ENCODE measurements at places on chromosomes 16 and 17. TPM values are rescaled to one million over a fixed set of nuclear protein-coding genes. Genes with fewer than 3 reads are reported as not detected.

DNA sequence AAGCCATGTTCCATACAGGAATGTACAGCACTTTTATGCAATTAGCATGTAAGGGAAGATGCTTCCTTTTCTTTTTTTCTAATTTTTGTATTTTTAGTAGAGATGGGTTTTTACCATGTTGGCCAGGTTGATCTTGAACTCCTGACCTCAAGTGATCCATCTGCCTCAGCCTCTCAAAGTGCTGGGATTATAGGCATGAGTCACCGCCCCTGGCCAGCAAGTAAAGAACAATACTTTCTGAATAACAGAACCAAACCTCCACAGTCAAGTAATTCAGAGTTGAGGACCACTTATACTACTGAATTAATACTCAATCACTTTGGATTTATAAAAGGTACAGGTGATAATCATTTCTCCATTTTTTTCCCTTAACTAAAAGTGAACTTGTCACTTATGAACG, 13.0 kb downstream of the C16orf87 start:
- no peak overlapping the region for H3K27ac ChIP-seq
- no peaks in the 10 kb centered on the region for H3K36me3 ChIP-seq
- H3K4me1 ChIP-seq: no peaks in the 10 kb centered on the region
- H3K27me3 ChIP-seq: no peaks in the 10 kb centered on the region

DNA sequence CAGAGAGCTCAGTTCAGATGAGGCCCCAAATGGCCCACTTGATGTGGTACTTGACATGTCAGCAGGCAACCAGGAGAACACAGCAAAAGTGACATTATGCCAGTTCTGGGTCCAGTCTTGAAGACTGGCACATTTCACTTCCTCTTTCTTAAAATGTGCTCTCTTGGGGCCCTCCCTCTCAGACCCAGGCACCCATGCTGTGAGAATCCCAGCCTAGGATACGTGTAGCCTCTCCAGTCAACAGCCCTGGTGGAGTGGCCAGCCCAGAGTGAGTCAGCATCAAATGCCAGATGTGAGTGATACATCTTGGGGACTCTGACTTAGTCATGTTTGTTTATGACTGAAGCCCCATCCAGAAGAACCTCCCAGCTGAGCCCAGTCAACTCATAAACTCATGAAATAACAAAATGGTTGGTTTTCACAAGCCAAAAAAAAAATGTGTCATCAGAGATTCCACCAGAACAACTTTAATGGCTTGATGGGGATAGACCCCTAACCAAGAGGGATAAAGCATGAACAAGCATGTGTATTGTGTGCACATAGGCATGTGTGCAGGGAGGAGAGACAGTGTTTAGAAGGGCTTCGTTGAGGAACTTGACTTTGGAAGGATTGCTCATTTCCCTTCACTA, 82.5 kb upstream of the TNRC6C start:
- no peaks in the 10 kb centered on the region for H3K27me3 ChIP-seq
- no peaks in the 10 kb centered on the region for H3K36me3 ChIP-seq
- peaks cover 97% of the 10 kb centered on the region for H3K4me1 ChIP-seq
- H3K4me3 ChIP-seq: no peak overlapping the region
- DNase-seq: no peak

- no peak for DNase-seq
- no peak overlapping the region for H3K27ac ChIP-seq
- peaks cover 74% of the 10 kb centered on the region for H3K36me3 ChIP-seq
- no peaks in the 10 kb centered on the region for H3K27me3 ChIP-seq
- H3K4me1 ChIP-seq: no peaks in the 10 kb centered on the region
These were observed 65.2 kb downstream of the ABCC1 start for GRCh38 chr16:16014329-16015224.

DNA sequence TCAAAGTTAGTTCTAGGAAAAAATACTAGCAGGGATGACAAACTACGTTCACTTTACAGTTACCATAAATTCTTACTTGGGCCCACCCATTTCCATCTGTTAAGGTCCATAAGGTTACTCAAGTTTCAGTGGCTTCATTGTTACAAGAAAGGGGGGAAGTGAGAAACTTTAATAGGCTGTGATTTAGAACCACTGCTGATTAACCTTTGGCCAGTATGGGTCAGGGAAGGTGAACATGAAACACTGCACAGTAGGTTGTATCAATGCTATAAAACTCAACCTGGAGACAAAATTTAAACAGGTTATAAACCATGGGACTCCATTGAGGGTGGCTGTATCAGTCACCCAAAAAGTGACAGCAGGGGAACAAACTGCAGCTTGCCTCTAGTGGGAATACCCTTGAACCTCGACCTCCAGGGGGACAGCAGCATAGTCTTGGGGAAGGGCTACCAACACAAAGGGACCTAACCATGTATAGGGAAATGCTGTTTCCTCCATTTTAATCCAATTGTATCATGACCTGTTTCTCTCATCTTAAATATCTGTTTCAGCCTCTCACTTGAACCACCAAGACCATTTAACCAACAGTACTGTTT, 10.4 kb downstream of the PTRH2 start:
- H3K4me3 ChIP-seq: no peak overlapping the region
- peaks cover 6% of the 10 kb centered on the region for H3K4me1 ChIP-seq
- no peak for DNase-seq
- H3K36me3 ChIP-seq: peaks cover 76% of the 10 kb centered on the region

- H3K27me3 ChIP-seq: no peaks in the 10 kb centered on the region
- no peak for DNase-seq
- no peak overlapping the region for H3K27ac ChIP-seq
- H3K4me1 ChIP-seq: peaks cover 37% of the 10 kb centered on the region
These were observed 20.5 kb upstream of the SMPD3 start for GRCh38 chr16:68468842-68469241.

DNA sequence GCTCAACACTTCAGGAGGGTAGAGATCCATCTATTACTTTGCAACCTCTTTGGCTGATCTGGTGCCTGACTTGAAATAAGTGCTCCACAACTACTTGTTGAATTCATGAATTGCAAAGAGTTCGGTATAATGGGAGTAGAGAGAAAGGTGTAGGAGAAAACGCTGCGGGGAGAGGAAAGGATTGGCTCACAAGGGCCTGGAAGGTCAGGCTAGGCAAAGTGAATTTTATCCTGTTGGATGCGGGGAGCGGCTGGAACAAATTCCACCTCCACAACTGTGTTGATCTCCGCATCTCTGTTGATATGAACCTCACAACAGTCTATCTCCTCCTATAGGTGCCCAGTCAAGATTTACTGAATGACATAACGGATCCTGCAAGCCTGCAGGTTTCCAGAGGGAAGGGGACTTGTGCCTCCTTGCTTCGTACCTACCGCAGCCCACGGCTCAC, 684 bp downstream of the SLX4 start:
- peaks cover 3% of the 10 kb centered on the region for H3K36me3 ChIP-seq
- H3K27ac ChIP-seq: peak overlapping the region; percentile 80
- no peaks in the 10 kb centered on the region for H3K27me3 ChIP-seq
- peaks cover 37% of the 10 kb centered on the region for H3K4me1 ChIP-seq

DNA sequence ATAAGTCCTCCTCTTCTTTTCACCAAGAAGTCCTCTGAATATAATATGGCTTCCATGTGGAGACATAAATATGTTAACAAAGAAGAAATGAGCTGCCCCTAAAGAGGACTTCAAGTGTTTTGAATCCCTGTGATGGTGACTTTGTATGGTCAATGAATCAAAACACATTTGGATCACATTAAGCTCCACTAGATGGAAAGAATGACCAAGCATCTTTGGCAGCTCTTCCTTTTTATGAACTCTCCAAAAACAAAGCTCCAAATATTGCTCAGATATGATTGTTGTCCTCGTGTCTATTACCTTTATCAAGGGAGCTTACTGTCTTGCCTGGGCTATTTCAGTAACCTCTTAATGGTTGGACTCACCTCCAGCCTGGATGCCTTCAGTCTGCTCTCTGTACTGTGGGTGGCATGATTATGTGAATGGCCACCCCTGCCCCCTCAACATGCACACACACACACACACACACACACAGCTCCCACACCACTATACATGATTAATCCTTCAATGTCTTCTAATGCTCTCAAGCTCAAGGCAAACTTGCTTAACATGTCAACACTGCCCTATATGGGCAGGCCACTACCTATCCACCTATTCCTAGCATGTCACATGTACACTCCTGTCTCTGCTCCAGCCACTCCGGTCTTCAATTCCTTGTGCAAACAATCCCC, 346.6 kb upstream of the SALL1 start:
- H3K36me3 ChIP-seq: no peaks in the 10 kb centered on the region
- no peak for DNase-seq
- H3K4me3 ChIP-seq: no peak overlapping the region

DNA sequence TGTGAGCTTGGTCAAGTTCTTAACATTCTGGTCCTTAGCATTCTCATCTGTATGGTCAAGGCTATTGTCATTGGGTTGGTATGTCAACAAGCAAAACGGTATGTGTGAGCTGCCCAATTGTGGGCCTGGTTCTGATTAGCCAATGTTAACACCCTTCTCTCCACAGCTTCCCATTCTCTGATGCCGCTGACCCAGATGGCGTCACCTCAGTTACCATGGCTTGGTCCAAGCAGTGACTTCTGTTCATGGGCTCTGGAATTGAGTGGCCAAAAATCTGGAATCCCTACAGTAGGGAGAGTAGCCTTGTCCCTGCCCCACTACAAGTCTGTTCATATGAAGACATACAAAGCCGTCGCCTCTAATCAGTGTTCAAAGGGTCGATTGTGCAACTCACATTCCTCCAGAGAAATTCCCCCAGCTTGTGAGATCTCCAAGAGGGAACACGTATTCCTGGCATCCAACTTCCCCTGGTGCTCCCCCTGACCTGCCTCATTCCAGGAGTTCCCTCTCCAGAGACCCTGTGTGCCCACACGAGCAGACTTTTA, 15.8 kb downstream of the TMEM98 start:
- DNase-seq: no peak
- no peak overlapping the region for H3K27ac ChIP-seq
- H3K36me3 ChIP-seq: no peaks in the 10 kb centered on the region
- peaks cover 2% of the 10 kb centered on the region for H3K27me3 ChIP-seq
- H3K4me1 ChIP-seq: no peaks in the 10 kb centered on the region

The SNX20 gene
- total RNA-seq: 26.6 TPM

DNA sequence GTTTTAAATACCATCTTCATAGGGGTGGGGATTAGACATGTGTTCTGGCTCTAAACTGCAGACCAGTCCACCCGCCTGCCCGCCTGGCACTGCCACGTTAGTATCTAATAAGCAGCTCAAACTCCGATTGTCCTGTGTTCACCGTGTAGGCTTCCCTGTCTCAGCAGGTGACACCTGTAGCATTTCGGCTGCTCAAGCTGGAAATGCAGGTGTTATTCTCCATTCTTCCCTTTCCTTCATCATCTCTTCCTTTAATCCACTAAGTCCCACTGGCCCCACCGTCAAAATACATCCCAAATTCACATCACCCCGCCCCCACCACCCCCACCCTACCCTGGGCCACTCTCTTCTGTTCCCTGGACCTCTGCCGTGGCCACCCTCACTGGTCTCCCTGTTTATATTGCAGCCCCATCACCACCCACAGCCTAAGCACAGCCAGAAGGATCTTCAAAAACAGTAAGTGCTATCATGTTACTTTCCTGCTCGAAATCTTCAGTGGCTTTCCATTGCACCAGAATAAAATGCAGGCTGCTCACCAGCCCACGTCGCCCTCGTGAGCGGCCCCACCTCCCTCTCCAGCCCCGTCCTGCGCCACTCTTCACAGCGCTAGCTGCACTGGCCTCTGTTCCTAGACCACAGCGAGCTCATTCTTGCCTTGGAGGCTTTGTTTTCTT, 65.1 kb downstream of the RTN4RL1 start:
- H3K27me3 ChIP-seq: no peaks in the 10 kb centered on the region
- H3K4me3 ChIP-seq: no peak overlapping the region
- no peaks in the 10 kb centered on the region for H3K36me3 ChIP-seq
- no peak overlapping the region for H3K27ac ChIP-seq
- no peak for DNase-seq

GRCh38 chr17:10600571-10600970, 51.1 kb upstream of the MYH2 start:
- H3K4me1 ChIP-seq: no peaks in the 10 kb centered on the region
- H3K36me3 ChIP-seq: no peaks in the 10 kb centered on the region

- DNase-seq: no peak
- H3K27ac ChIP-seq: no peak overlapping the region
- H3K36me3 ChIP-seq: peaks cover 4% of the 10 kb centered on the region
- peaks cover 10% of the 10 kb centered on the region for H3K4me1 ChIP-seq
These were observed 19.5 kb downstream of the NKD1 start for GRCh38 chr16:50567651-50568050.

DNA sequence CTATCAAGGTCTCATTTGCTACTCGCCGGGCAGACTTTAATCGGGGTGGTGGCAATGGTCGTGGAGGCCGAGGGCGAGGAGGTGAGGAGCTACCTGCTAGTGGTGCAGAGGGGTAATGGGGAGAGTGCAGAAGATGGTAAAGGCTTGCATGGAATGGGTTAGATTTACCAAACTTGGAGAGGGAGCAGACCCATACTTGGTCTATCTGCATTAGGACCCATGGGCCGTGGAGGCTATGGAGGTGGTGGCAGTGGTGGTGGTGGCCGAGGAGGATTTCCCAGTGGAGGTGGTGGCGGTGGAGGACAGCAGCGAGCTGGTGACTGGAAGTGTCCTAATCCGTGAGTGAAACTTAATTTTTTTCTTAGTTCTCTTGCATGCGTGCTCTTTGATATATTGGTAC, 10.1 kb downstream of the FUS start:
- H3K27ac ChIP-seq: no peak overlapping the region
- H3K36me3 ChIP-seq: peaks cover 100% of the 10 kb centered on the region
- H3K4me1 ChIP-seq: peaks cover 36% of the 10 kb centered on the region
- no peak for DNase-seq

The DPEP1 gene
- not detected for total RNA-seq

The JPH3 gene
- not detected for total RNA-seq

DNA sequence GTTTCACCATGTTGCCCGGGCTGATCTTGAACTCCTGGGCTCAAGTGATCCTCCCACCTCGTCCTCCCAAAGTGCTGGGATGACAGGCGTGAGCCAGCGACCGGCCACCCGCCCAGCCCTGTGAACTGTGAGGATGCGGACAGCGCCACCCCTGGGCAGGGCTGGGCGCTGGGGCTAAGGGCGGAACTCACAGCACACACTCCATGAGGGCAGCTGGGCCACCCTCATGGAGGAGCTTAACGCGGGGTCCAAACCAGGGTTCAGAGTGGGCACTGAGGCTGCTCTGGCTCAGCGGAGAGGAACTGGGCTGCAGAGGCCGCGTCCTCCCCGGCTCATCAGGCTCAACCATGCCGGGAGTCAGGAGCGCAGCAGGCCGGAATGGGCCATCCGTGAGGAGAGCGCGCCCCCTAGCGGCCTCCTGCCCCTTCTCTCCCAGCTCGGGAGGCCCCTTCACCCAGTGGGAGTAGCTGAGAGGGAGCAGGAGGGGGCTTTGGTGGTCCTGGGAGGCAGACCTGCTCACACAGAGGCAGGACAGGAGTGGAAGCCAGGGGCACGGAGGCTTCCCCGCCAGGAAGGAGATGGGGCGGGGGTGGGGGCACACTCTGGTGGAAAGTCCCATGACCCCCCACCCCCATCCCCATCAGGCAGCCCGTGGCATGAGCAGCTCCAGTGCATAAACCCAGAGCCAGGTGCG, 13.8 kb downstream of the CORO7 start:
- H3K36me3 ChIP-seq: peaks cover 87% of the 10 kb centered on the region
- no peak overlapping the region for H3K27ac ChIP-seq
- DNase-seq: peak; percentile 78
- no peak overlapping the region for H3K4me3 ChIP-seq
- H3K4me1 ChIP-seq: peaks cover 23% of the 10 kb centered on the region
